ENCODE measurements at places on chromosomes 2 and 18. TPM values are rescaled to one million over a fixed set of nuclear protein-coding genes. Genes with fewer than 3 reads are reported as not detected.

Gene CYP27A1
- total RNA-seq: 0.23 TPM

Gene RIT2
- total RNA-seq: not detected

Gene AMMECR1L
- 17.1 TPM for total RNA-seq

Gene STPG4
- total RNA-seq: 0.72 TPM

Gene BCL2
- total RNA-seq: 3.0 TPM

Gene ASB18
- not detected for total RNA-seq

DNA sequence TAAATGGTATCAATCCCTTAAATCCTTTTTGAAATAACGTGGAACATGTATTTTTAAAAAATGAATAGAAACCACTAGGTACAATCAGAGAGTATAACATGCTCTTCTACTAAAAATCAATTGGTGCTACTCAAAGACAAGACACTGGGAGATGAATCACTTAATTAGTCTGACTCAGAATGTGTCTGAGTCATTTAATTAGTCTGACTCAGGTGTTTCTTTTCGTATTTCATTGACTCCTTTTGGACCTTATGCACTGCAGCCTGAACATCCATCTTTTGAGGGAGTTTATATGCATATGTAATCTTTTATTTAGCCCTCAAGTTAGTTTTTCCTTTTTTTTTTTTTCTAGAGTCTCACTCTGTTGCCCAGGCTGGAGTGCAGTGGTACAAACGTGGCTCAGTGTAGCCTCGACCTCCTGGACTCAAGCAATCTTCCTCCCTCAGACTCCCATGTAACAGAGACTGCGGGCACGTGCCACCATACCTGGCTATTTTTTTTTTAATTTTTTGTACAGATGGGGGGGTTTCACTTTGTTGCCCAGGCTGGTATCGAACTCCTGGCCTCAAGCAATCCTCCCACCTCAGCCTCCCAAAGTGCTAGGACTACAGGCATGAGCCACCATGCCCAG, 26.5 kb downstream of the PPP4R3B start:
- DNase-seq: no peak

GRCh38 chr2:158317642-158318041, 138.9 kb downstream of the CCDC148 start:
- no peak for DNase-seq

- no peak for DNase-seq
Measured at GRCh38 chr2:85953476-85953875, 64.7 kb upstream of the ST3GAL5 start.

DNA sequence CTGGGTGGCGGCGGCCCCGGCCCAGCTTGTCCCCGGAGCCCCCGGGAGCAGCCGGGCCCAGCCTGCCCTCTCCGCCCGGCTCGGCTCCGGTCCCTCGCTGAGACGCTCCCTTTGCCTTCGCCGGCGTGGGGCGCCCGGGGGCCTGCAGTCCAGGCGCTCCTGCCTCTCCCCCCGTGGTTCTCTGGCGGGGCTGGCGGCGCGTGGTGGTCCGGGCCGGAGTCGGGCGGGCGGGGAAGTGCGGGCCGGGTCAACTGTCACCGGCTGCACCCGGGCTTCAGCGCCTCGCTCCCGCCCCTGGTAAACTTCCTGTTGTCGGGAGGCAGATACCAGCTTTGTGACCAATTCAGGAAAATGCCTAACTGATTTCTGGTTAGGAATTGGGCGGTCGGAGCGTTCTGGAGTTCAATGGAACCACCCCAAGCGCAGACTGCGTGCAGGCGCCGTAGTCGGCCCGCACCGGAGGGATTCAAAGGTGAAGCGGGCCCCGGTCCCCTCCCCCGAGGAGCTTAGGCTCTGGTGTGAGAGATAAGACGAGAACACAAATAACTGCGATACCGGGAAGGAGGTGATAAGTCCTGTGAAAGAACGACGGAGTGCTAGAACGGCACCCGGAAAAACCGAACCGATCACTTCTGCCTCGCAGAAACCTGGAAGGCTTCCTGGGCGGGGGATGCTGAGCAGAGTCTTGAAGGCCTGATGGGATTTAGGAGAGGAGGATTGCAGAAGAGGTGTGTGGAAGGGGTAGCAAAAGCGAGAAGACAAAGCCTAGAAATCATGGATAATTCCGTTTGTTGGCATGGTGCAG, 891 bp downstream of the CAB39 start:
- peak; percentile 51 for DNase-seq

DNA sequence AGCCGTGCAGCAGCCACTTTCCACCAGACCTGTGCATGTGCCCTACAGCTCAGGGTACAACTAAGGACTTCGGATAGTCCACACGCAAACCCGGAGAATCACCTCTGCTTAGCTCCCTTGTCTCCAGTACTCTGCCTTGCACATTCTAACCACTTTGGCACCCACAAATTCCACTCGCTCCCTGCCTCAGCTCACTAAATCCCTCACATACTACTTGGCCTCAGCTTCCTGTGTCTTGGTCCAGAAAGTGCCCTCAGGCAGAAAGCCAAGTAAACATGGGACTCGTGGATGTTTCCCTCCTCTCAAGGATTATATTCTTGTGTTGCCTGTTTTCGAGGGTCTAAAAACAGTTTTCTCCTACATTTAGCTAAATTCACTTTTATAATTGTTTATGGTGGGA, 157.8 kb upstream of the DAPL1 start:
- no peak for DNase-seq

DNA sequence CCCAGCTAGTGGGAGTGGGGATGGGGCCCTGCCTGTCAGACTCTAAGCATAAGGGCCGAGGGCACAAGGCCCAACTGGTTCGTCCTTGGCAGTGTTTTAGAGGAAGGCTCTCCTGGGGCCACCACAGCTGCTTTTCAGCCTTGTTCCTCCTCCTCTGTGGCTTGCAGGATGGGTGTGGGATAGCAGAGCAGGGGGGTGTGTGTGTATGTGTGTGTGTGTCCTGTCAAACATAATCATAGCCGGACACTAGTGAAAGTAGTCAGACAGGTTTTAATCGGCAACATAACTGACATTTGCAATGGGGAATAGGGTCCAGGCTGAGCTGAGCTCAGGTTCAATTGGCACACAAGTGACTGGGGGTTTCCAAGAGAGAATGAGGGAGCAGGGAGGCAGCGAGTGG, 114.2 kb downstream of the SEPTIN10 start:
- no peak for DNase-seq

GRCh38 chr2:113179446-113180045, 5.8 kb downstream of the PSD4 start:
- DNase-seq: no peak

- no peak for DNase-seq
Measured at GRCh38 chr18:8139891-8140406, 469.3 kb upstream of the RAB12 start.

DNA sequence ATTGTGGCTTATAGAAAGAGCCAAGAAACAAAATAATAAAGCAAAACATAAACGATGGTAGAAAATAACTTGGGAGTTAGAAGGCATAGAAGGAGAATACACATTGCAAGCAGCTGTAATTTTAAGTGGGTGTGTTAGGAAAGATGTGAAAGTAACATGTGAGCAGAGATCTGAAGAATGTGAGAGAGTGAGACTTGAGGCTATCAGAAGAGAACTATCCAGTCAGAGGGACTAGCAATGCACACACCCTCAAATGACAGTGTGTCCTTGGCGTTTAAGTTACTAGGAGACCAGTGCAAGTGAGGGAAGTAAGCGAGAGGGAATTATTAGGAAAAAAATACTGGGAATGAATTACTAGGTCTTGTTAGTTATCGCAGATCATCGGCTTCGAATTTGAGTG, 304.9 kb downstream of the DSEL start:
- no peak for DNase-seq

GRCh38 chr2:167555098-167555720, 666.9 kb downstream of the XIRP2 start:
- DNase-seq: no peak

GRCh38 chr2:95203911-95204310, 3.4 kb upstream of the ZNF892 start:
- DNase-seq: no peak

DNA sequence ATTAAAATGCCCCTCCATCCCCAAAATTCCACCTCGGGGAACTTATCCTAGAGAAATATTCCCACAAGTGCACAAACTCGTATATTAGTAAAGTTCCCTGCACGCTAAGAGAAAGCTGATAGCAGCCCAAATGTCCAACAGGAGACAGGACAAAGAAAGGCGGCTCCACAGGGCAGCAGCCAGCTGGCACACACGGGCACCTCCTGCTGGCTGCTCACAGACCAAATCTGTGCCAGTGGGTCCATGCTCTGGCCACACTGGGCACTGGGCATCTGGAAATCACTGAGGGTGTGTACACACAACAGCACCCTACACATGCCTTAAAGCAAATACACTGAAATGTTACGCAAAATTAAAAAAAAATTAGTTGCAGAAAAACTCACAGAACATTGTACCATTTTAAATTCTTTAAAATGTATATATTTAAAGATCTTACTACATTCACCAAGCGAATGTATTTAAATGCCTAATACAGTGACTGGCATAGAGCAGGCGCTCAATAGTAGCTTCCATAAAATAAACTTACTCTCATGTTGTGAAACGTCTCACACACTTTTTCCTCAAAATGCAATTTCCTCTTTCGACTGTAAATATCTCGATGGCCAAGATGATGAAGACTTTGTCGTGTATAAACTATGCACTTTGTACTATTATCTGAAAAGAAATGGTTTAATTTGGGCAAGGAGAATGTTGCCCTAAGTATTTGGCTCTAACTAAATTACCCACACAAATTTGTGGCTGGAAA, 19.4 kb downstream of the ZNF516 start:
- DNase-seq: no peak

GRCh38 chr18:7577706-7578105, 10.6 kb downstream of the PTPRM start:
- no peak for DNase-seq

- peak; percentile 91 for DNase-seq
Measured at GRCh38 chr18:24019641-24020331, 5.2 kb downstream of the TTC39C start.

- DNase-seq: no peak
Measured at GRCh38 chr2:161131074-161131680, 29.1 kb upstream of the TANK start.

DNA sequence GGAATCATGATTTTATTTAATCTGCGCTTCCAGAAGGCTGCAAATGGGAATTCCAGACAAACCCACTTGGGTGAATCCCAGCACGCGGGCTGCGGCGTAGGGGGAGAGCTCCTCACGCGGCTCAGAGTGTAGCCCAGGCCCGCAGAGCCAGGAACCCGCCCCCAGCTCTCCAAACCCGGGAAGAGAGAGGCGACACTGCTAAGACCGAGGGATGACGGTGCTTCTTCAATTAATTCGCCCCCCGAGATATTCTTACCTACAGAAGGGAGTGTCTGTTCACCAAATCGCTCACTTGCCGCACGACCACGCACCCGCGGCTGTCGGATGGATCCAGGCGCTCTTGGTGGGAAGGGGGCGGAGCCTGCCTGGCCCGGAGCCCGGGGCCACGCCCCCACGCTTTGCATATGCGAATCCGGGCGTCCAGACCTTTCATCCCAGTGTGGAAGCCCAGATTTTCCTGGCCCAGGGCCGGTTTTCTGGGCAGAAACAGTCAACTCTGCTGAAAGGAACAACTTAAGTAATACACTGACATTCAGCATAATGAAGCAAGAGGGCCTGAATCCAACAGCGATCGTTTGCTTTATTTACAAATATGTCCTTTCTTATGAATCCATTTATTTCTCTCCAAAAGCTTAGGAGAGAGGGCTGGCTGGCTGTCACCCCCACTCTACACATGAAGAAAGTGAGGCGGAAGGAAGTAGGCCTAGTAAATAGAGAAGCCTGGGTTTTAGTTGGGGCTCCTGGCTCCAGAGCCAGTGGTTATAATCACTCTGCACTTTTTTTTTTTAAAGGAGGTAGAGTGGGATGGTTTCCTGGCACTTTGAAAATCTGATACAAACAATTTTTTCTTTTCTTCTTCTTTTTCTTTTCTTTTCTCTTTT, at the start of gene SLC19A3:
TSS of gene SLC19A3 (minus strand) at position 342 of the 881 bp plus-strand sequence. CDS start 15,710 bp downstream, outside the sequence.
- no peak for DNase-seq

- DNase-seq: no peak
Measured at GRCh38 chr2:207871506-207871905, 101.8 kb upstream of the FZD5 start.

DNA sequence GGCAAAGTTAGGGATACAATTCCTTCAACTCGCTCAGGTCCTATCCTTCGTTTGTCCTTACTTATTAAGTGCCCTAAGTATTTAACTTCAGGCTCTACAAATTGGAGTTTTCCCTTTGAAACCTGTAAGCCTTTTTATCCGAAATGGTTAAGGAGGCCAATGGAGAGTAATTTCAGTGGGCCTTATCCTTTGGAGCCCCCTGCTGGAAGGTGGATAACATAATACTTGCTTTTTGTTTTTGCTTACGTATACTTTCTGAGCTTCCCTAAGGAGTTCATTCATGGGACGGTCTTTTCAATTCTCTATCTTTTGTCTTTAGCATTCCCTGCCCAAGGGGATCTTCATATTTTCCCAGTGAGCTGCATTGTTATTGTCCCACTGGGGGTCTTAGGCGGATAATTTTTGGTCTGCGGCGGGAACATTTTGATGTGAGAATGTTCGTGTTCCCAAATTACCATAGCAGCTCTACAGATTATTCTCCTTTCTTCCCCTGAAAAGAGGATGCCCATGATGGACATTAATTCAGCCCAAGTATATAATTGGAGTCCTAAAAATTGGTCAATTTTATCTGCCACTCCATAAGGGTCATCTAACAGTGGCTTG, 34.4 kb upstream of the TRAPPC8 start:
- DNase-seq: peak; percentile 48

GRCh38 chr2:127175041-127175721, 44.9 kb downstream of the CYP27C1 start:
- DNase-seq: no peak

DNA sequence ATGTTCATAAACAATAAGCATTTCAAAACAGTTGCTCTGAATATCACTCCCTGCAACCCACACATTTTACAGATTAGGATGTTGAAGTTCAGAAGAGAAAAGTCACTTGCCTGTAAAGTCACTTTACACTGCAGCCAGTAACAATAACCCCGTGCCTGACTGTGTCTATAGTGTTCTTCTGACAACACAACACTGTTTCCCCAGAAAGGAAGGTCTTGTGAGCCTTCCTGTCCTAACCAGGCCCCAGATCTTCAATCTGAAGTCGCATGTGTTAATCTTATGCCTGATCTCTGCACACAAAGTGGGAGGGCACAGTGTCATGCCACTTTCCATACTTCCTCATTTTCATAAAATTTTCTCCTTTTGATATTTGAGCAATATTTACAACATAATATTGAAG, 120.2 kb downstream of the FEZ2 start:
- DNase-seq: no peak

- no peak for DNase-seq
Measured at GRCh38 chr18:43158381-43158780, 42.9 kb upstream of the RIT2 start.

DNA sequence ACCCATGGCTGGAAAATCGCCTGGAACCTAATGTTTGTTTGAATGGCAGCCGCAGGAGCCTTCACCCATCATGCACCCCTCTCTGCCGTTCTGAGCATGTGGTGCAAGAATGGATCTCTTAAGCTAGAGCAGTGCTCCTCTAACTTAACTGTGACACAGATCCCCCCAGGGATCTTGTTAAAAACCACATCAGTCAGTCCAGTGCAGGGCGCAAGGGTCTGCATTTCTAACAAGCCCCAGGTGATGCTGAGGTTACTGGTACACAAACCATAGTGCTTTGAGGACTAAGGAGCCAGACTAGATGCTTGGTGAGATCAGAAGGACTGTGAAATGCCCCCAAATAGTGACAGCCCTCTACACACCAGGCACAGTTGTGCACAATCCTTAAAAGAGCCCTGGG, 87.1 kb upstream of the KCTD1 start:
- no peak for DNase-seq

Data from OCI-LY7 (cell line).